Activated naive CD4-positive, alpha-beta T cell treated with anti-CD3 and anti-CD28 coated beads for 36 hours (primary cell): ENCODE measurements at places on chromosomes 6 and 20. TPM values are rescaled to one million over a fixed set of nuclear protein-coding genes. Genes with fewer than 3 reads are reported as not detected.

The C20orf202 gene
- total RNA-seq = not detected

The WTAP gene
- 87.5 TPM for total RNA-seq

The RNF217 gene
- total RNA-seq = 2.4 TPM

The POLR1C gene
- total RNA-seq = 47.5 TPM

The RFX6 gene
- not detected for total RNA-seq

The MAK gene
- total RNA-seq = 0.14 TPM

The PRL gene
- not detected for total RNA-seq

The SLC32A1 gene
- not detected for total RNA-seq

The BTNL2 gene
- total RNA-seq = not detected

GRCh38 chr6:125794342-125795137, 3.8 kb downstream of the NCOA7 start:
- DNase-seq = no peak
- H3K4me1 ChIP-seq = peaks cover 51% of the 10 kb centered on the region
- H3K36me3 ChIP-seq = peaks cover 8% of the 10 kb centered on the region
- no peak overlapping the region for H3K27ac ChIP-seq

DNA sequence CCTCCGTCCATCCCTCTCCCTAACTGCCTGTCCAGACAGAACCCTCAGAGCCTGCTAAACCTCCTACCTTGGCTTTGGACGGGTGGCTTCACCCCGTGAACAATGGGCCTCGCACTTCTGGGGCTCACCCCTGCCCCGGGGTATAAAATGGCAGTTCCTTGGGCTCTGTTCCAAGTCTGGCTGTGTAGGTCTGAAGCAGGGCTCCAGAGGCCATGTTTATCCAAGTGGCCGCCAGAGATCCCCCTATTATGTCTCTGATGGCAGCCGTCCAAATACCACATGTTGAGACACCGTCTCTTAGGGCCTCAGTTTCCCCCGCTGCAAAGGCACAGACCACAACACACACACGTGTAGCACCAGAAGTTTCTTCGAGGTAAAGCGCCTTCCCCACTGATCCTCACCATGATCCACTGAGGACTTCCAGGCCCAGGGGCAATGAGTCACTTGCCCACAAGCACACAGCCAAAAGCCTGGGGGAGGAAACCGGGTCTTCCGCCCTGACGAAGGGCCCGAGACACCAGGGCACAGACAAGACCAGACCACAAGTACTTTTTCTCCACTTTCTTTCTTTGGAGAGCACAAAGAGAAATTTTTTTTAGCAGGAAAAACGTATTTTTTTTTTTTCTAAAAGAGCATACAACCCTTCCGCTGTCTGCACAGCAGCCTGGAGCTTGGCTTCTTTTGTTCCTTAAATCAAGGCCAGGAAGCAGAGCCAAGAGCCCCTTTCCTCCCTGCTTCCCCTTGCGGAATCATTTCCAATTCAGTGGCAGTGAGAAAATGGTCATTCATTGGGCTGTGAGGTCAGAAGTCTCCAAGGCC, 11.8 kb downstream of the CPNE5 start:
- peaks cover 3% of the 10 kb centered on the region for H3K27me3 ChIP-seq
- H3K4me3 ChIP-seq = no peak overlapping the region
- H3K36me3 ChIP-seq = no peaks in the 10 kb centered on the region
- DNase-seq = peak; percentile 23
- H3K27ac ChIP-seq = no peak overlapping the region

DNA sequence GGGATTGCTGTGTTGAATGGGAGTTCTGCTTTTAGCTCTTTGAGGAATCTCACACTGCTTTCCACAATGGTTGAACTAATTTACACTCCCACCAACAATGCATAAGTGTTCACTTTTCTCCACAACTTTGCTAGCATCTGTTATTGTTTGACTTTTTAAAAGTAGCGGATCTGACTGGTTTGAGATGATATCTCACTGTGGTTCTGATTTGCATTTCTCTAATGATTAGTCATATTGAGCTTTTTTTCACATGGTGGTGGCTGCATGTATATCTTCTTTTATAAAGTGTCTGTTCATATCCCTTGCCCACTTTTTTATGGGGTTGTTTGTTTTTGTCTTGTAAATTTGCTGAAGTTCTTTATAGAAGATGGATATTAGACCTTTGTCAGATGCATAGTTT, 588.3 kb upstream of the ADGRB3 start:
- H3K36me3 ChIP-seq = no peaks in the 10 kb centered on the region
- no peak overlapping the region for H3K27ac ChIP-seq
- no peak for DNase-seq
- no peaks in the 10 kb centered on the region for H3K4me1 ChIP-seq
- no peaks in the 10 kb centered on the region for H3K27me3 ChIP-seq

GRCh38 chr20:63594043-63594561, 20.1 kb upstream of the HELZ2 start:
- H3K36me3 ChIP-seq = peaks cover 18% of the 10 kb centered on the region
- H3K4me3 ChIP-seq = no peak overlapping the region
- no peak overlapping the region for H3K27ac ChIP-seq
- no peaks in the 10 kb centered on the region for H3K4me1 ChIP-seq
- H3K27me3 ChIP-seq = no peaks in the 10 kb centered on the region
- DNase-seq = no peak

- H3K27ac ChIP-seq = no peak overlapping the region
- no peaks in the 10 kb centered on the region for H3K36me3 ChIP-seq
- H3K4me1 ChIP-seq = peaks cover 15% of the 10 kb centered on the region
- H3K27me3 ChIP-seq = no peaks in the 10 kb centered on the region
- DNase-seq = no peak
- no peak overlapping the region for H3K4me3 ChIP-seq
Observed at GRCh38 chr6:13272131-13273046, 55.9 kb downstream of the TBC1D7 start.

DNA sequence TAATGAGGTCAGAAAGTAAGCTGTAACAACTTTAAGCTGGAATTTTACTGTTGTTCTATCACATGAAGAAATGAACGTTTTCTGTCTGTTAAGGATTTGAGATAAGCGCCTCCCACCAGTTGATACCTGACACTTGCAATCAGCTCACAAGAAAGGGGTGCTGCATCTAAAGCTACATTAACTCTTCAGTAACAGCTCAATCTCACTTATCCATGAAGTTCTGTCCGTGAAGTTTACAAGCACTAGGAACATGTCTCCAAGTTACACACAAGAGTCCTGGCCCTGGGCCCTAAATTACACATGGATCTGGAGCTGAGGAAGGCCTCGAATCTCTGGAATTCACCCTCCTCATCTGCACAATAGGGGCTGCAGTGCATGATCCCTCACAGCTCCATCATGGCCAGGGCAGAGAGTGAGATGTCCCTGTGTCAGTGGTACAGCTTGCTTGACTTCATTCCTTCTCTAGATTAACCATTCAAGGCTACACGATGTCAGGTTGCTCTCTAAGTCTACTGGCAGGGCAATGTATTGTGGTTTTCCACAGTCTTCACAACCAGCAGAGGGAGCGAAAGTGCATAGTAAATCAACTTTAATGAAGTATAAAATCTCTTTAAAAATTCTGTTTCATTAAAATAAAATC, 182.4 kb upstream of the MCHR2 start:
- H3K27ac ChIP-seq = no peak overlapping the region
- H3K36me3 ChIP-seq = no peaks in the 10 kb centered on the region
- no peaks in the 10 kb centered on the region for H3K4me1 ChIP-seq
- no peaks in the 10 kb centered on the region for H3K27me3 ChIP-seq
- no peak for DNase-seq
- no peak overlapping the region for H3K4me3 ChIP-seq

DNA sequence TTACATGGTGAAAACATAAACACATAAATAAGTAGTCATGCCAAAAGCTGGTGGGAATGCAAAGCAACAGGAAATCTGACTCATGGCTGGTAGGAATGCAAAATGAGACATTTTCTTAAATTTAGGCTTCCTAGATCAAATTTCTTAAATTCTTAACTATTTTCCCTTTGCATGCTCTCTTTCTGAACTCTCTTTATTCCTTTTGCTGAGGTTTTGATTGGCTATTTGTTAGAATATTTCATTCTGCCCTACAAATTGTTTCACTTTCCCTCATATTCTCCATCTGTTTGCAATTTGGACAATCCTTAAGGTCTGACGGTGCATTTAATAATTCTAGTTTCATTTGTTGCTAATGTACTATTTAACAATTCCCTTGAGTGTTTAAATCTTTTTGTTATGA, 437.5 kb upstream of the RGS17 start:
- no peak overlapping the region for H3K27ac ChIP-seq
- H3K36me3 ChIP-seq = no peaks in the 10 kb centered on the region
- no peak for DNase-seq
- H3K27me3 ChIP-seq = no peaks in the 10 kb centered on the region

GRCh38 chr6:85594197-85594930, 706 bp upstream of the SNX14 start:
- H3K27ac ChIP-seq = peak overlapping the region; percentile 94
- H3K36me3 ChIP-seq = peaks cover 12% of the 10 kb centered on the region
- H3K27me3 ChIP-seq = no peaks in the 10 kb centered on the region
- H3K4me3 ChIP-seq = peak overlapping the region; percentile 93

DNA sequence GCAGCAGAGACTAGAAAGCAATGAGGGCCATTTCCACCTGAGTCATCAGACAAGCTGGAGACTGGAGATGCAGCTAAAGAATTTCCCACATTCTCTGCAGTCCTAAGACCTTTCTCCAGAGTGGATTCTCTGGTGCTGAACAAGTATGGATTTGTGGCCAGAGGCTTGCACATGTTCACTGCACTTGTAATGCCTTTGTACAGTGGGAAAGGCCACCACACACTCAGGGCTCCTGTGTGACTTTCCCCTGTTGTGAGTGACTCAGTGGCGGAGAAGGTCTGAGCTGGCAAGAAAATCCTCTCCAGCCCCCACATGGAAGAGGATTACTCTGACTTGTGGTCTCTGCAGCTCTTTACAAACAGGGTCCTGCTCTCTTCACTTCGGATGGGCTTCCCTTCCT, 192.3 kb downstream of the C6orf118 start:
- no peaks in the 10 kb centered on the region for H3K36me3 ChIP-seq
- no peak for DNase-seq
- H3K27ac ChIP-seq = no peak overlapping the region
- no peaks in the 10 kb centered on the region for H3K27me3 ChIP-seq

GRCh38 chr20:7323957-7324356, 556.5 kb downstream of the BMP2 start:
- no peaks in the 10 kb centered on the region for H3K4me1 ChIP-seq
- no peaks in the 10 kb centered on the region for H3K36me3 ChIP-seq
- H3K27ac ChIP-seq = no peak overlapping the region
- H3K27me3 ChIP-seq = no peaks in the 10 kb centered on the region
- H3K4me3 ChIP-seq = no peak overlapping the region
- DNase-seq = no peak

DNA sequence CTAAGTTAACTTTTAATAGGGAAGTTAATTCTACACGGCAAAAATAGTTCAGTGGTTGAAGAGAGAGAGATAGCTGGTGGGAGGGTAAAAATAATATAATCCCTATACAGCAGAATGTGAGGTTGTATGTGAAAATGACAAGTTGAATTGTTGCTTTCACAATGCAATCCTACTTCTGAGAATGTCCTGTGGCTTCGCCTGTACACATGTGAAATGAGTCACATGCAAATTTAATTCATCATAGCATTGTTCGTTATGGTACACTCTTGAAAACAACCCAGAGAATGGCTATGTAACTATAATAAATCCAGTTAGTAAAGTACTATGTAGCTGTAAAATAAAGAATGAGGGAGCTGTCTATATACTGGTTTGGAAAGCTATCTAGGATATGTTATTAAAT, 46.0 kb upstream of the HINT3 start:
- peaks cover 14% of the 10 kb centered on the region for H3K36me3 ChIP-seq
- H3K4me1 ChIP-seq = peaks cover 17% of the 10 kb centered on the region
- no peaks in the 10 kb centered on the region for H3K27me3 ChIP-seq
- no peak overlapping the region for H3K4me3 ChIP-seq
- H3K27ac ChIP-seq = peak overlapping the region; percentile 46

DNA sequence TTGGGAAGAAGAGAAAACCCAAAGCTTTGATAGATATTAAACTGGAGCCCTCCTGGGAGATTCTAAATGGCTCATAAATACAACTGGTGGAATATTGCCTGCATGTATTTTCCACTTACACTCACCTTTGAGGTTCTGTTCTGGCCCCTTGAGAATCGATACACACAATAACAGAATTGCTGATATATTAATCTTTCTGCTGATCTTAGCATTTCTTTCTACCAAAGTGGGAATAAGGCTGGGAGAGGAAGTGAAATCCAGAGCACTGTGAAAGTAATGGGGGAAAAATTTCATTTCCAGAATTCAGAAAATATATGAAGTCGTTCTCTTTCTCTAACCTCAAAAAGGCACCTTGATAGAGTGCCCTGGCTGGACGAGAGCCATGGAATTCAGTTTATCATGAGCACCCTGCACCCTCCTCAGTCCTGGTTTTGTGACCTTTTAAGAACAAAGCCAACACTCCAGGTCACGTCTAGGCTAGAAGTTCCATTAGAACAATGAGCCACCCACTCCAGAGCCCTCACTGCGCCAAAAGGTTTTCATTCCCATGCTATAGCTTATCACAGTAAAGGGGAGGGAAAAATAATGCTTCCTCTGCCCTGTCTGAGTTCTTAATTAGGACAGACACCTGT, 244.5 kb downstream of the CD83 start:
- no peaks in the 10 kb centered on the region for H3K27me3 ChIP-seq
- no peak overlapping the region for H3K4me3 ChIP-seq
- H3K27ac ChIP-seq = no peak overlapping the region
- no peaks in the 10 kb centered on the region for H3K4me1 ChIP-seq

GRCh38 chr20:16828666-16829305, 80.6 kb downstream of the OTOR start:
- H3K27me3 ChIP-seq = peaks cover 4% of the 10 kb centered on the region
- H3K36me3 ChIP-seq = no peaks in the 10 kb centered on the region
- DNase-seq = no peak
- no peak overlapping the region for H3K4me3 ChIP-seq

- no peaks in the 10 kb centered on the region for H3K36me3 ChIP-seq
- DNase-seq = no peak
- no peak overlapping the region for H3K4me3 ChIP-seq
- H3K27ac ChIP-seq = no peak overlapping the region
- no peaks in the 10 kb centered on the region for H3K4me1 ChIP-seq
Observed at GRCh38 chr6:134605034-134605433, 287.1 kb upstream of the SGK1 start.

DNA sequence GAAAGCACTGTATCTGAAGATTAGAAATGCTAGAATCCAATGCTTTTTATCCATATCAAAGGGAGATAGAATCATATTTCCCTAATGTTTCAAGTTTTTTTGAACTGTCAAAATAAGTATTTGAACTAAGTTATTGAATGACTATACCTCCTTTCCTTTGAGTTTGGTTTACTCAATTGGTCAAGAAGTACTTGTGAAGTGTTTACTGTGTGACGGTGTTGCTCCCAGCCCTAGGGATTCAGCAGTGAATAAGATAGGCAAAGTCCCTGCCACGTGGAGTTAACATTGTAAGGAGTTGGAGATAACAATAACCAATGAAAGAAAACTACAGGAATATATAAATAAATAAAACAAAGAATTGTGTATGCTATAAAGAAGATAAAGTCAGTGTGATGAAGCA, 535.9 kb downstream of the FRK start:
- H3K4me3 ChIP-seq = no peak overlapping the region
- no peak for DNase-seq
- H3K27ac ChIP-seq = no peak overlapping the region
- H3K4me1 ChIP-seq = no peaks in the 10 kb centered on the region

DNA sequence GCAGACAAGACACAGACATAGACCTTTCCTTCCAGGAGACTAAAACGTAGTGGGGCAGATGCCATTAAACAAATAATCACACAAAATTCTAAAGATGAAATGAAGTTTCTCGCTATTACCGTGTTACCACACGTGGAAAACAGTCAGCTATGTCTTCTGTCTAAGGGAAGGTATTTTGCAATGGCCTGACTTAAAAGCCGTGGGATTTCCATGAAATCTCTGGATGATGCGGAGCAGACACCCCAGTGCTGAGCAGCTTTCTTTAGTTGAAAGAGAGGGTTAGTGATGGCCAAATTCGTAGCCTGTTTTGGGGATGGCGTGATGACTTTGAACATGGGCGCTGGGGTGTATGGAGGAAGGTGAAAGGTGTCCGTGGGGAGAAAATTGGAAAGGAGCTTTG, 281.8 kb downstream of the NRN1 start:
- no peak overlapping the region for H3K27ac ChIP-seq
- no peaks in the 10 kb centered on the region for H3K36me3 ChIP-seq
- H3K4me1 ChIP-seq = peaks cover 6% of the 10 kb centered on the region
- H3K4me3 ChIP-seq = no peak overlapping the region
